ENCODE measurements at places on chromosomes 2 and 18. TPM values are rescaled to one million over a fixed set of nuclear protein-coding genes. Genes with fewer than 3 reads are reported as not detected.

DNA sequence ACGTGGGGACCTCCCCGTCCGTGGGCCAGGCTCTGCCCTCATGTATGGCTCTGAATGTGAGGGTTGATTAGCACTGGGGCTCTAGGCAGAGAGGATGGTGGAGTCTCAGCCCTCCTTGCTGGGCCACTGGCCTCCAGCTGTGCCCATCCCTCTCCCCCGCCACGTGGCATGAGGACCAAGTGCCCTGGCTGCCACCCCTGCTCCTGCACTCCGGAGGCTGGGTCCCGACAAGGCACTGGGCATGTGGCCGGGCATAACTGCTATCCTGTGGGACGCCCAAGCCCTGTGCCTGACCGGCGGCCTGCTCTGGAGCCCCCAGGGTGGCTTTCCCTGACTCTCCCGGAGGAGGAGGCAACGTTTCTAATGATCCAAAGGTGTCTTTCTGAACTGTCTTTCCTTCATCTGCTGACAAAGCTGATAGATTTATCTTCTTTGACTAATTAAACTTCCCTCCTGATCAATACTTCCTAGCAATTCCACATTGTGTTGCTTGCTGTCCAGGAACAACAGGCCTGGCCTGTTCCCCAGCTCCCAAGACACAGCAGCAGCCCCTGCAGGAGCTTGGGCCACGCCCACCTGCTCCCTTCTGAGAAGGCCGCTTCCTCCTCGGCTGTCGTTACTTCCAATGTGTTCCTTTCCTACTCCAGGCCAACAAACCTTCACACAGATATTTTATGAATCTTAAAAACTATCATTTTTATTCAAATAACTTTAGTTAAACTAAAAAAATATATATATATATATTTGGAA, 132.0 kb downstream of the SNTG2 start:
- no peak for DNase-seq

DNA sequence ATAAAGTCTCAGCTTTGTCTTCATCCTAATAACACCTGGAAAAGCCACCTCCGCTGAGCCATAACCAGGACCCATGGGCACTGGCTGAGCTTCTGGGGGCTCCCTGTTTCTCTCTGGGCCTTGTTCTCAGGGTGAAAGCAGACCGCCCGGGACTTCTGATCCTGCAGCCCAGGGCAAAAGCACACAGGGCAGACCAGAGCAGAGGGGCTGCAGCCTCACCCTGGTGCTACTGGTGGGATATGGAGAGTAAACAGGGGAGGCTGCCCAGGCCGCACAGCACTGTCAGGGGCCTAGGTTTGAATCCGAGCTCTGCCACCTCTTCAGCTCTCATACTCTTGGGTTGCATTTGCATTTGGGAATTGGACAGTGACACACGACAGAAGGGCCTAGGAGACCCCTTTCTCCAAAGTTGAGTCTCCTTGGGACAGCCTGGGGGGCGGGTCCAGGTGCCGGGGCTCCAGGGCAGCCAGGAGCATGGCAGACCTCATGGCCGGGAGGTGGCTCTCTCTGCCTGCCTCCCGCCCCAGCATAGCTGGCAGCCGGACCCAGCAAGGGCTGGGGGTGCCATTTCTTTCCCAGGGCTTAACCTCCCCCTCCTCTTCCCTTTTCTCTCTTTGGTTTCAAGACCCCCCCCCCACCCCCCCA, 164.9 kb downstream of the INHBB start:
- no peak for DNase-seq

DNA sequence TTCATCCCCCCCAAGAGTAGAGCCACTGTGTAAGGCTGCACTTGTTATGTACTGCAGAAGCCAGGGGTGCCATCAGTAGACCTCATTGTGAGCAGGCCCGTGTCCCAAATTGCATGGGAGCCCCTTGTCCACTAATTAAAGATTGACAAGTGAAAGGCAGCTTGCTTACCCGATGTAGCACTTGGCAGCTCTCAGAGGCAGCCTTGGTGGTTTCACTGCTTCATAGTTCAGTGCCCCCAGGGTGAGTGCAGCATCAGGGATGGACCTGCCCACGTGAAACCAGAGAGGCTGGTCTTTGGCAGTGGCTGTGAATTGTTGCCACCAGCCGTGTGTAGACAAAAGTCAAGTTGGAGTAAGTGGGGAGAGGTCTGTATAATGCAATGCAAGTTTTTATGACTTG, 13.3 kb downstream of the TUBB6 start:
- no peak for DNase-seq

DNA sequence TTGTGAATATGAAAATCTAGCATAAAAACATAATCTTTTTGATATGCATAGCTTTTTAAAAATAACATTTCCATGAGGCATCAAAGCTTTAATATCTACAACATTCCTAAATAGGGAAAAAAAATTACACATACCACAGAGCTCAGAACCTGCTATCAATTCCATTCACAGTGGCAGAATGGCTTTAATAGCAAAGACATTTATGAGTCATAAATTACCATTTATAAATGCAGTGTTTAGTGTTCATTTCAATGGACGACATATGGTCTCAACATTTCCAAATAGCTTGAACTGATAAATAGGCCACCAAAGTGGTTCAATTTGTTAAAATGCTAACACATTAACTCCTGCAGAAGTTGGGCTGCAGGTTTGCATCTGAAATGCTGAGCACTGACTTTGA, 600.6 kb upstream of the SETBP1 start:
- no peak for DNase-seq

DNA sequence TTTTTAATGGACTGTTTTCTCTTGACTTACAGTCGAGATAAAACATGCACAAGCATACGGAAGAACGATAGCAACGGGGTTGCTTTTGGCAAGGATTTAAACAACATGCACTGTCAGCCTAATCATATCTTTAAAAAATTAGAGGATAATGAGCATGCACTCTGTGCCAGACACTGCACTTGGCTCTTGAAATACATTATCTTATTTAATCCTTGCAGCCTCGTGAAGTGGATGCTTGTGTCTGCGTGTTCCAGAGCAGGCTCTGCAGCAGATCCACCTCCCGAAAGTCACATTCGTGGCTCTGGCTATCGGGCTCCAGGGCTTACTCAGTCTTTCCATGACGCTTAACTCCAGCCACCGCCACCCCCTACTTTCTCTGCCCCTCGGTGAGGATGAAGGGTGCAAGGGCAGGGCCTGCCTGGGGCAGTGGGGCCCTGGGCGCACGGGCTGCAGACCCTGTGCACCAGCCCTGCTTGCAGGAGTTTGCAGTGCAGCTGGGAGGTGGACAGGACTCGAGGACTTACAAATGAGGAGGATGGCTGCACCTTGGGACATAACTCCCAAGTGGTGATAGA, 61.7 kb downstream of the ACKR3 start:
- no peak for DNase-seq

DNA sequence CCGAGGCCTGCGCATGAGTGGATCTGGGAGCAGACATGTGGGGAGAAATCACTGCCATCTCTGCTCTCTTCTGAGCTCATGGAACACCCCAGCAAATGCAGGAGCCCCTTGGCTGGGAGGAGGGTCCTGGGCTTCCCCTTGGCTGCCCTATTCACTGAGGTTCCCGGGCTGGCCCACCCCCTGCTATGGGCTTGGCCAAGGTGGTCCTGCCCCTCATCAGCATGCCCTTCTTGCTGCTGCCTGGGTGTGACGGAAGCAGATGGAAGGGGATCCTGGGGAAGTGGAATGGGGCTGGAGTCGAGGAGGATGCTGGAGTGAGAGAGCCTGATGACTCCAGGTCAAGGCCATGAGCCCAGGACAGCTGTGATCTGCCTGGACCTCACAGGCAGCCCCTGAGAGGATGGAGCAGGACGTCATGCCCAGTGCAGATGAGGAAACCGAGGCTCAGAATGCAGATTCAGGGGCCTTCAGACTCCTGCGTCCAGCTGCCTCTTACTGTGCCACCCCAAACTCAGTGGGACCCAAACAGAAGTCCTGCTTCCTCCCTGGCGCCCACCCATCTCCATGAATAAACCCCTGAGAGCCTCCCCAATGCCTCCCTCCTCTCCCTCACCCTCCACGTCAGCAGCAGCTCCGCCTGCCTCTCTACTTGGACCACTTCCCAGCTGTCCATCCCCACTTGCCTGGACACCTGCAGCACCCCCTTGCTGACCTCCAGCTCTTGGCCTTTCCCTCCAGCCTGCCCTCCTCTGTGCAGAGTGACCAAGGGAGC, 4.0 kb downstream of the SNED1 start:
- no peak for DNase-seq

DNA sequence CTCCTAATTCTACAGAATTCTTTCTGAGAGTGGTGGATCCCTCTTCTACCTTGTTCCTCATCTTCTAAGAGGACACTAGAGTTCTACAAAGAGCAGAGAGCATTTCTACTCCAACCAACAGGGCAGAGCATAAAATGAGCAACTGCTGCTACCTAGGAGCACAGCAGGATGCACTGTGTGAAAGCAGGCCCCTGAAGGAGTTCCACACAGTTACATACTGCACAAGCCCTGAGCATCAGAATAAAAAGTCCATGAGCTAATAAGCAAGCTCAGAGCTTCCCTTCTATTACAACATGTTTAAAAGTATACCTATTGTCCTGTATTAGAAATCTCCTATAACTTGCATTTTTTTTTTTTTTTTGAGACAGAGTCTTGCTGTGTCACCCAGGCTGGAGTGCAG, 8.4 kb downstream of the FHL2 start:
- no peak for DNase-seq

- no peak for DNase-seq
These were observed 672.5 kb downstream of the MBD2 start for GRCh38 chr18:53551868-53552426.

DNA sequence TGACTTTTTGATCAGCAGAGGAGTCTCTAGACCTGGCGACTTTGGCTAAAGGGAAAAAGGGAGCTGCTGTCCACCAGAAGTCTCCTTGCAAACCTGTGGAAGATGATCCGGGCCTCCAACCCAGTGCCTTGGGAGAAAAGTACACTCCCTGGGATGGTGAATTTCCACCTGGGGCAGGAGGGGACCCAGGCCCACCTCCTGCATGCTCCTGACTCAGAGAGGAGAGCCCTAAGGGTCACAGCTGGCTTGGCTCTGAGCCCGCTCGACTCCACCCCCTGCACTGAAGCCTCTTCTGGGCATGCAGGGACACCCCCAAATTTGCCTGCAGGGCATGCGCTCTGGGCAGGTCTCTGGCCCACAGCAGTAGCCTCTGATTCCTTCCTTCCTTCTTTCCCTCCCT, 66.5 kb downstream of the PDCL3 start:
- no peak for DNase-seq

DNA sequence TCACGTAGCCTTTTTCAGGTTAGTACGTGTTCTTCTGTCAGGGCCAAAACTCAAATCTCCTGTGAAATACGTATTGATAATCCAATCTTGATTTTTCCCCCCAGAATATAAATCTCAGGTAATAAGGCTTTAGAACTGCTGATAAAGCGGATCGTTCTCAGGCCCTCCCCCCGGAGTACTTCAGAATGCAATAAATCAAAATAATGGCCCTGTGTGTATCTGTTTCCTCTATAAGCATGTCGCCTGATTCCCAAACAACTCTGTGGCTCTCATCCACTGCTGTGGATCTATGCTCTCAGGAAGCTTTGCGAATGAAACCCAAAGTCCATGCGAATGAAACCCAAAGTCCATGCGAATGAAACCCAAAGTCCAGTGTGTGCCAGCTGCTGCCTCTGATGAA, 49.4 kb downstream of the IMPA2 start:
- DNase-seq = no peak

- no peak for DNase-seq
These were observed 45.4 kb downstream of the M1AP start for GRCh38 chr2:74602586-74603281.

GRCh38 chr18:71707400-71707799, 836.7 kb downstream of the CBLN2 start:
- no peak for DNase-seq

DNA sequence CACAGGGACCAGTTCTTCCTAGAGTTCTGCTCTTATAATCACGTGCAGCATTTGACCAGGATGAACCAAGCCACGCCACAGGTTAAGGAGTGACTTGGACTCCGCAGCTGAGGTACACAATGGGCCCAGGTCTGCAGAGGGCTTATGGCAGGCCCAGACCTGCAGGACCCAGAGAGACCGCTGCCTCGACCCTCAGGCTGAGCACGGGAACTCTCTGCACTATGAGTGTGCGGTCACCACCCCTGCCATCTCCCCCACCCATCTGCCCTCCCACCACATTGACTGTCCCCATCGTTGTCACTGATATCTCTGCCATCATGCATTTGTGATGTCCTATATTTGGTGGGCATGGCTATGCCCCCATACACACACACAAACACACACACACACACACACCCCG, 45.7 kb upstream of the HPCAL1 start:
- DNase-seq = no peak

DNA sequence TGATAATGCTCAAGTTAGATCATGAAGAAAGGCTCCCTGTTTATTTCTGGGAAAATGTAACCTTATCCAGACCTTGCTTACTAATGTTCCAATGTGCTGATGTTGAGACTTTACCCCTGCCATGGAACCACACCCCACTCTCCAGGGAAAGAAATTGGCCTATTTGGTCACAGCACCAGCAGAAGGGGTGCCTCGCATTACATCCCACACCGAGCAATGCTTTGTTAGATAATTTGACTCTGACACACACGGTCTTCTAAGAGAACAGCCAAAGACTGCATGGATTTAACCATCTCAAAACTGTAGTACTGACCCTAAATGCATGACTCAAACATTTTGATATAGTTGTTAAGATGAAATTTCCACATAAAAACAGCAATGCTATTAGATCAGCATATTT, 152.1 kb upstream of the CCDC150 start:
- no peak for DNase-seq

- DNase-seq = peak; percentile 11
These were observed 26.8 kb downstream of the MPHOSPH10 start for GRCh38 chr2:71157124-71157793.

- no peak for DNase-seq
These were observed 249.8 kb downstream of the CYP26B1 start for GRCh38 chr2:71897836-71898235.

GRCh38 chr18:60746919-60747318, 374.3 kb upstream of the MC4R start:
- DNase-seq = no peak

DNA sequence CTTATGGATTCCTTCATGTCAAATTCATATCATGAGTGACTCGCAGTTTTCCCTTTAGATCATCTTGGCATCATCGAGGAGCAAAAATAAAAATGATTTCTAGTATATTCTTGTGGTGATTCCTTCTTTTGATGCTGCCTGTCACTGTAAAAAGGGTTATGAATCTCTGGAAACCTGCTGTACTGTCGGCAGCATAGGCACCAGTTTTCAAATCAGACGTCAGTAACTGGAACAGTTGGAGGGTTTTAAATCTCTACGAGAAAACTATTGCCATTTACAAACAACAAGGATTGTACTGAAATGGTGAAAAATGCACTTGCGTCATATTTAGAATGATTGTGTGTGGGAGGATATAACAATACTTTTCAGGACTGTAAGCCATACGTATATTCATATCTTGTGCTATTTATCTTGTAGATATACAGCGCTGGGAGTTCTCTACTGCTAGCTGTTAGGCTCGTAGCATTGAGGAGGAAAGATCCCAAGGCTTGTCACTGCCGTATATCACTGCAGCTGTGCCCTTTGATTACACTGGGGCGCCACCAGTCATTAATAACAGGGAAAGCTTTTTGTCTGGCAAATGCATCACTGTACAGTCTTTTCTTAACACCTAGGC, 320.7 kb downstream of the MTX2 start:
- DNase-seq = no peak

LINC00305 gene
- total RNA-seq = not detected

DSG1 gene
- not detected for total RNA-seq

SCYGR4 gene
- total RNA-seq = not detected

DSC2 gene
- not detected for total RNA-seq

GPR39 gene
- total RNA-seq = not detected

AGBL5 gene
- total RNA-seq = 12.3 TPM

IL36RN gene
- not detected for total RNA-seq

CRYBA2 gene
- total RNA-seq = not detected

FHOD3 gene
- total RNA-seq = not detected

DNAH7 gene
- total RNA-seq = not detected

FN1 gene
- total RNA-seq = 2.7 TPM

Data from activated T-helper 1 cell treated with anti-CD3 and anti-CD28 coated beads, Interleukin-12 subunit alpha, Interleukin-12 subunit beta, Interleukin-2, Interleukin-4 antibody, amounts not matched to agents 30 ng/mL and 10 ng/mL and 1 ng/mL, durations not matched to agents 14 hours and 24 hours and 36 hours (primary cell).